ENCODE measurements at places on chromosomes 13 and 19.

DNA sequence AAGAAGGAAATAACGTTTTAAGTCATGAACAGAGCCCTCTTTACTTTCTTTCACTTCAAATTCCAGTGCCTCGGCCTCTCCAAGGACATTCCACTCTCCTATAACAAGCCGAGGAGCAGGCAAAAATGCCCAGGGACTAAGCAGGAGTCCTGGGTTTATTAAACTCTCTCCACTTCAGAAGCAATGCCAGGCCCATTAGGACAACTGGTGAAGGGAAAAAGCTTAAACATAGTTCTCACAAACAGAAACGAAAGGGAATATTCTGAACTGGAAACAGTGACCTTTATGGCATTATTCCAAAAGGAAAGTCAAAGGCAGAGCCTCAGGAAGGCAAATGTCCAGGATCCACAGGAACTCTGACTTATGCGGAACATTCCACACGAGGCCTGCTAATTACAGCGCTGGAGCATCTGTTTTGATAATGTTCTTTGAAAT lies 30.9 kb upstream of the MED4 start:
- no peak for DNase-seq

- DNase-seq = no peak
These were observed 93.6 kb downstream of the KL start for GRCh38 chr13:33109801-33110200.

DNA sequence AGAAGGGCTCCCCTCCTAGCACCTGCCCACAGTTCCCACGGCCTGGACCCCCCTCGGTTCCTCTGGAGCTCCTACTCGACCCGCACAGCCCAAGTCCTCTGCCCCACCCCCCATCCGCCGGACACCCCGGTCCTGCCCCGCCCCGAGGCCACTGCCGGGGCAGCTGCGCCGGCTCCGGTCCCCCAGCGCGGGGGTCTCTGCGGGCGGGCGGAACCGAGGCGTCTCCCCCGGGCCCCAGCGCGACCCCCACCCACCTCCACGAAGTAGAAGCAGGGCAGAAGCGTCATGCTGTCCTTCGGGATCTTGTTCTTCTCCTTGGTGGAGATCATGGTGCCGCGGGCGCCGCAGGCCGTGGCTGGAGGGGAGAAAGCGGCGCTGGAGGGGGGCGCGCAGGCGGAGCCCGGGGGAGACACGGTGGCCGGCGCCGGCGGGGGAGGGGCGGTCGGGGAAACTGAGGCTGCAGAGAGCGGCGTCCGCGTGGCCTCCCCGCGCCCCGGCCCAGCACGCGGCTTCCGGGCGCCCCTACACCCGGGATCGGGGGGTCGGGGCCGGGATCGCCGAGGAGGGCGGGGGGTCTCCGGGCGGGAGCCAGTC lies 427 bp downstream of the PLPPR3 start:
- DNase-seq = no peak

DNA sequence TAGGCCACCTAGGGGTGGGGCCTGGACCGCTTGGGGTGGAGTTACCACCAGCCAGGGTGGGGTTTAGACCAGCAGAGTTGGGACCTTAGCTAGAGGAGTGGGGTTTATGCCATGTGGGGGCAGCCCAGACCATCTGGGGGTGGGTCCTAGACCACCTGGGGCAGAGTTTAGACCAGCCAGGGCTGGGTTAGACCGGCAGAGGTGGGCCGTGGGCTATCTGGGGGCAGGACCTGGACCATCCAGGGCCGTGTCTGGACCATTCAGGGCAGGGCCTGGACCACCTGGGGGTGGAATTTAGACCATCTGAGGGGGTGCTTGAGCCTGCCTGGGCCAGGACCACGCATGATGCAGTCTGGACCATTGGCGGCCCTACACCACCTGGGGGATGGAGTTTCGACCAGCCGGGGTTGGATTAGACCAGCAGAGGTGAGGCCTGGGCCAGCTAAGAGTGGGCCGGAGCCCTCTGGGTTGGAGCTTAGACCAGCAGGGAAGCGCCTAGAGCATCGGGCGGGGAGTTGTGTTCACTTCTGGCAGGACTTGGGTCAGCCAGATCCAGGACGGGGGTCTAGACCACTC lies 10.0 kb upstream of the CACNG6 start:
- DNase-seq = no peak

- no peak for DNase-seq
These were observed 26.4 kb upstream of the TPT1 start for GRCh38 chr13:45367358-45367757.

DNA sequence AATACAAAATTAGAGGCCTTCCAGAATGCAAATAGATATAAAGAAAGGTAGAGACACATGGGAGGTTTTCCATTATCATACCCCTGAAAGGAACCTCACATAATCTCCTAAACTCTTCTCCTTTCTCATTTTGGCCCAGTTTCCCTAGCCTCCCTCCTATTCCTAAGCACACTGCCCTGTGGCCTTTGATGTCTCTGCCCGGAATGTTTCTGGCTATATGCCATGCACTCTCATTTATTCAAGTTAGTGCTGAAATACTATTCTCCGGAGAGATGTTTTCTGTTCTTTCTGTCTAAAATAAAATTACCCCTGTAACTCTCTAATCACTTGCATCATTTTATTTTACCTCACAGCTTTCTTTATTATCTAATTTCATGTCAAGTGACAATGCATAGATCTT lies 1287.7 kb downstream of the SLITRK5 start:
- no peak for DNase-seq

DNA sequence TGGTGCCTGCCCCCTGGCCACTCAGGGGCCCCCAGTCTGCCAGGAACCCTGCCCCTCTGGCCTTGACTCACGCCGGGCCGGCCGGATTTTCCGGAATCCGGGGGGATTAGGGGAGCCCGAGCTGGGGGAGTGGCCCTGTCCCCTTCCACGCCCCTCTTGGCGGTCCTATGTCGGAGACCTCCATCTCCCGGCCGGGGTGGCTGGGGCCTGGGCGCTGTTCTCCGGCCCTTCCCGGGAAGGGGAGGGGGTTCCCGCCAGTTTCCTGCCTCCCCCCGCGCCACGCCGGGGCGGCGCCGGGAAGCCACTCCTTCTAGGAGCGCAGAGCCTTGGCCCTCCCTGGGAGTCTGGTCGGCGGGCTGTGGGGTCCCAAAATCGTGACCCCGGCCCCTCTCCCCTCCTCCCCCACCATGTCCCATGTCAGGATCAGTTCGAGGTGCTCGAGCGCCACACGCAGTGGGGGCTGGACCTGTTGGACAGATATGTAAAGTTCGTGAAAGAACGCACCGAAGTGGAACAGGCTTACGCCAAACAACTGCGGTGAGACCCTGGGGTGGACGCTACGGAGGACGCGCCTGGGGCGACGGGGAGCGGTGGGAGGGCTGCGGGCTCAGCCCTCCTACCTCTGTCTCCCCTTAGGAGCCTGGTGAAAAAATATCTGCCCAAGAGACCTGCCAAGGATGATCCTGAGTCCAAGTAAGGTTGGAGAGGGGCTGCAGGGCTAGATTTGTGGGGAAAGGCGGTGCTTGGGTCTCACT lies 1.3 kb downstream of the TRIP10 start:
- DNase-seq = peak; percentile 80

GRCh38 chr19:14659874-14660489 lies 14.7 kb downstream of the ADGRE3 start:
- no peak for DNase-seq

DNA sequence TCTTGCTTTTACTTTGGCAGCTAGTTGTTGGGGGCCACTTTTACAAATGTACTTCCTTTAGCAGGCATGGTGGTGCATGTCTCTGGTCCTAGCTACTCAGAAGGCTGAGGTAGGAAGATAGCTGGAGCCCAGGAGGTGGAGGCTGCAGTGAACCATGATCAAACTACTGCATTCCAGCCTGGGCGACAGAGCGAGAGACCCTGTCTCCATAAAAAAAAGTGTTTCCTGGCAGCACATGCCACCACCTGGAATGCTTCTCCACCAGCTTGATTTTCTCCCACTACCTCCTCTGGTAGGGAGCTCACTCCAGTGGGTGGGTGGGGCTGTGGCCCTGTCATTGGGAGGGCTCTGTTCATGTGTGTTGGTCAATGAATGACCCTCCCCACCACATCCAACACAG lies 12.5 kb downstream of the FZR1 start:
- no peak for DNase-seq

- no peak for DNase-seq
These were observed 855.9 kb upstream of the KLHL1 start for GRCh38 chr13:70964124-70964523.

- no peak for DNase-seq
These were observed 51.3 kb upstream of the CYSLTR2 start for GRCh38 chr13:48602296-48603016.

GRCh38 chr19:50943074-50943828 lies 9.6 kb downstream of the KLK5 start:
- no peak for DNase-seq

GRCh38 chr19:15640904-15641597 lies 354 bp downstream of the CYP4F3 start:
- DNase-seq = no peak

- DNase-seq = no peak
These were observed 26.2 kb downstream of the INSR start for GRCh38 chr19:7267792-7268704.

DNA sequence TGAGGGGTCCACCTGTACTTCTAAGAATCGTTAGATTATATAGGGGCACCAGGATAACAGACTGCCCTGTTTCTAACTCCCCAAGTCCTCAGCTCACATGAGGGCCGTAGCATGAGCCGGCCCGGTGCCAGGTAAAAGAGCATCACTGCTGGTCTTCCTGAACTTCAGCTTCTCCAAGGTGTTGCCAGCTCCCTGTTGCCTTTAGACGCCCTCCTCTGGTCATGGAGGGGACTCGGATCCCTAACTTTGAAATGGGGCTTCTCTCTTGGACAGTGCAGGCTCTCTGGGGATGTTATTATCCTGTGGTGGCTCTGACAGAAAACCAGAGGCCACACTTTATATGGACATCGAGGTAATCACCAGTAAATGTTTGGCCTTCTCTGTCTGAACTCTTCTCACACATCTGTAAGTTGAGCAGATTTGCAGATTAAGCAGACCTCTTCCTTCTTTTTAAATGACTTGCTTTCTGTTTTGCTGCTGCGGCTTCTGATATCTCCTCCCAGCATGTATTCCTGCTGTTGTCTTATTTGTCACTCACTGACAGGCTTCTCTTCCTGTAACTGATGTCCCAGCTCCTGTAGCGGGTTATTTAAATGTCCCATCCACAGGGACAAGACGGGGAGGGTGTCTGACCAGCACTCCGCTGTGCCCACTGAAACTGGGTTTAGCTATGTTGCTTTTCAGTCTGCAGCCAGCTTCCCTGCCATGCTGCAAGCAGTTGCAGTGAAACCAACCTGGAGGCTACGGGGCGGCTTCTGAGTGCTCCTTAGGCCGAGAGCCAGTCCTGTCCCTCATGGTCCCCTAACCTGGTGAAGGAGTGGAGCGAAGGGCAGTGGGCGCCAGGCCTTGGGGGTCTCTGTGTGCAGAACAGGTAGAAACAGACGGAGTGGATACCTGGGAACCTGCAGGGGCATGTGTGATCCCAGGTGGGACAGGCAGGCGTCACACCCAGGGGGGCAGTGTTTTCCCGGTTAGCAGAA lies 39.2 kb downstream of the TSSK6 start:
- DNase-seq = no peak

DNA sequence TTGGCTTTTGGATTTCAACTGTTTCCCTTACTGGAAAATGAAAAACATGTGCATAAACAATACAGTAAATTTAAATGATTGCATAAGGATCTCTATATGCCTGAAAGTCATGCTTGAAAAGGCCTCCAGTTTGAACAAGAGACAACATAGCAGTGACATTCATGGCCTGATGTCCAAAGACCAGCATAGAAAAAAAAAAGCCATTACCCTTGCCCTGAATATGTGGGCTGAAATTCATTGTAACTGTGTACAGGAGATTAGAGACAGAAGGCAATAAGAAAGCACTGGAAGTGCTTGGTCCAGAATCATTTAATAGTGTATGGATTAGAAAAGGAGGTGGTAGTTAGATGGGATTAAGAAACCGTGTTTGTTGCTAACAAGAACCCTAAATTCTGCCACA lies 15.4 kb downstream of the MIR17HG start:
- no peak for DNase-seq

DNA sequence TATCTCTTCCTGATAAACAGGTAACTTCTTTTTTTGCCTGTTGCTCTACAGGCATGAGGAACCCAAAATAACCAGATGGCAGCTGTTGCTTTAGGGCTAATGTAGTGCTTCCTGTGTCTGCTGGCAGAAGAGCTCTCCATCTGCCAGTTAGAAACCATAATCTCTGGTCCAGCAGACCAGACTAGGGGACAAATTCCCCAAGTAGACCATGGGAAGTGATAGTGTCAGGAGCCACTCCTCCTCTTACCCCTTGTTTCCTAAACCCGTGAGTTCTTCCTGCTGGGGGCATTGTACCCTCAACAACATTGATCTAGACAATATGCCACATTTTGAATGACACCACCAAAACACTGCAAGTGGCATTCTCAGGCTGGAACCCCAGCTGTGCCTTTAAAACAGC lies 135.9 kb downstream of the DLEU7 start:
- no peak for DNase-seq

DNA sequence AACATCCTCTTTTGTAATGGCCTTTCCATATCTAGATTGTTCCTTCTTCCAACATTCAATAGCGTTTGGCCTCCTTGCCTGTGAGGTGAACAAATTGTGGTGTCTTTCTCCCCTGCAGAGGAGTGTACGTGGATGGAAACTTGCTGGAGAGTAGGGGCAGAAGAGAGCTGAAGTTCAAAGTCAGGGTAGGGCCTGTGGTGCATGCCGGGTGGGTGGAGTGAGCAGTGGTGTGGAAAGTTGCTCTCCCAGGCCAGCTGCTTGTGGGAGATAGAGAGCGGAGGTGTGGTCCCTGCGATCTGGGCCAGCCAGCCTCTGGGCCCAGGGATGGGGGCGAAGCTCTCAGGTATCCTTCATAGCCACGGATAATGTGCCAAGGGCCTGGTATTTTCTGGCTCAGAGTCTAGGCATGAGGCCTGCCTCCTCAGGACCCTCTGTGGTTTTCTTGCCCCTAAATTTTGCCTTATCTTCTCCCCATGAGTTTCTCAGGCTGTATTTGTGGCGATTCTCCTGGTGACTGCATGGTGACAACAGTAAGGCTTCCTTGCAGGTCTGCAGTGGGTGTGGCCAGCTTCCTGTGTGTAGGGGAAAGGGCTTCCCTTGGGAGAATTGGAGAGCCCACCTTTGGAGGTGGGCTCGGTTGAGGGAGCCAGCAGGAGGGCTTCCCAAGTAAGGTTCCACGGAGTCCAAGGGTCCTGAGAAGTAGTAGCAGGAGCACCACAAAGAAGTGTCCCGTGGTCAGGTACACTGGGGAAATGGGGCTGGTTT lies 6.7 kb downstream of the RGCC start:
- no peak for DNase-seq

DNA sequence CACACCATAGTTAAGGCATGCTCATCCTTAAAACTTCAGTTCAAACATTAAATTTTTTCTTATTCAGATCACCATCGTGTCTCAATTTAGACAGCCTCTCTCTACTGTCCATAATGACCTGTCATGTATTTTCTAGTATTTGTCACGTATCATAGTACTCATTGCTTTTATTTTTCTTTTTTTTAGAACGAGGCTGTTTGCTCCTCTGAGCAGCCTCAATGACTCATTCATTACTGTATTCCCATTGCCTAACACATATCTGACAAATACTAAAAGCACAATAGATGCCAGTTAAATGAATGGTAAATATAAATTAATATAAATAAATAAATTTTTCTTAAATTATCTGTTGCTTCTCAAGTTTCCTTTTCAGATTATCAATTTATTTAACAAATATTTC lies 245.5 kb downstream of the TUBA3C start:
- no peak for DNase-seq

GRCh38 chr13:112071102-112071722 lies 4.3 kb downstream of the SOX1 start:
- DNase-seq = no peak

Data from left forelimb (tissue), 1 donor.